ENCODE measurements at places on chromosomes 16 and 17.

DNA sequence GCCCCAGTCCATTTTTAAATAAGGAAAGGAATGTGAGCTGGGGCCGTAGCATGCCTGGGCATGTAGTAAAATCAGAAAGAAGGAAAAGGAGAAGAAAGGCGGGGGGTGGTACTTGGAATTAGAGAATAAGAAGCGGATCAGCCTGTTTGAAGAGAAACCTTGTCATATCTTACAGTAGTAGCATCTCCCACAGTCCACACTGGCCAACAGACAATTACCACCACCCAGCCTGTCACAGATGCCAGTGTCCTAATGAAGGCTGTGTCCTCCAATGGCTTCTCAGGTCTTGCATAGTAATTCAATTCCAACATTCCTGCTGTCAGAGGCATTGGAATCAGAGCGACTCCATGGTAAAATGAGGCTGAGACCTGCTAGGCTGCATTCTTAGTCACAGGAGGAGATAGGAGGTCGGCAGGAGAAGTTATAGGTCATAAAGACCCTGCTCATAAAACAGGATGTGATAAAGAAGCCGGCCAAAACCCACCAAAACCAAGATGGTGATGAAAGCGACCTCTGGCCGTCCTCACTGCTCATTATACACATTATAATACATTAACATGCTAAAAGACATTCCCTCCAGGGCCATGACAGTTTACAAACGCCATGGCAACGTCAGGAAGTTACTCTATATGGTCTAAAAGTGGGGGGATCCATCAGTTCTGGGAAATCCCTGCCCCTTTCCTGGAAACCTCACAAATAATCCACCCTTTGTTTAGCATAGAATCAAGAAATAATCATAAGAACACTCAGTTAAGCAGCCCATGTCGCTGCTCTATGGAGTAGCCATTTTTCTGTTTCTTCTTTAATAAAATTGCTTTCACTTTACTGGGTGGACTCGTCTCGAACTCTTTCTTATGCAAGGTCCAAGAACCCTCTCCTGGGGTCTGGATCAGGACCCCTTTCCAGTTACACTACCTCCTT lies 9.6 kb upstream of the AKAP10 start:
- no peak for DNase-seq

DNA sequence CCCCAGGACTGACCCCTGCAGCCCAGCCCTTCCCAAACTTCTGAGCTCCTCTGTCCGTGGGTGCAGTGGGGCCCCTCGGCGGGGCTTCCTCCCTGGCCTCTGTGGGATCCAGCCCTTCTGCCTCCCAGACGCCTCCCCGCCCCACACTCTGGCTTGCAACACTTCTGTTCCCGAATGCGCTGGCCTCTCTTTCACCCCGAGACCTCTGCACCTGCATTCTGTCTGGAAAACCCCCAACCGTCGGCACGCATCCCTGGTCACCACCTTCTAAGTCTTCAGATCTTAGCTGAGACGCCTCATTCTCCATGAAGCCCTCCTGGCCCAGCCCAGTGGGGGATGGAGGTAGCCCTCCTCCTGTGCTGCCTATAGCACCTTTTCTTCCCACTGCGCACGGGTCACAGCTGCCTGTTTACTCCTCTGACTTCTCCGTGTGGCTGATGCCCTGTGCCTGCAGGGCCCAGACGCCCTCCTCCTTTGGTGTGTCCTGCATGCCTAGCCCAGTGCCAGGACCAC lies 26.4 kb downstream of the TMEM235 start:
- DNase-seq: no peak

DNA sequence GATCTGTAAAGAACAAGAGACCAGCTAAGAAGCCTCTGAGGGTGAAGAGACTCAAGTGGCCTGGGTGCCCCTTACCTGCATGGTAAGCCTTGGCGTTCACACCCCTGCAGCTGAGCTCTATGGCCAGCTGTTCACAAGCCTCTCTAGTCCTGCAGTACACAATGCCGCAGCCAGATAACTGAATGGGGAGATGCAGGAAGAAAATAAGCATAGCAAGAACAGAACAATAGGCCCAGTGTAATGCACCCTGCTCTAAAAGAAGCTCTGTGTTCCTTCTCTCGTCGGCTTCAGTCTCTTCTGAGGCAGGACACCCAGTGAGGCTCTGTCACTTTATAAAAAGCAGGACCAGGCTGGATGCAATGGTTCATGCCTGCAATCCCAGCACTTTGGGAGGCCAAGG lies 5.4 kb downstream of the RECQL5 start:
- peak; percentile 64 for DNase-seq

DNA sequence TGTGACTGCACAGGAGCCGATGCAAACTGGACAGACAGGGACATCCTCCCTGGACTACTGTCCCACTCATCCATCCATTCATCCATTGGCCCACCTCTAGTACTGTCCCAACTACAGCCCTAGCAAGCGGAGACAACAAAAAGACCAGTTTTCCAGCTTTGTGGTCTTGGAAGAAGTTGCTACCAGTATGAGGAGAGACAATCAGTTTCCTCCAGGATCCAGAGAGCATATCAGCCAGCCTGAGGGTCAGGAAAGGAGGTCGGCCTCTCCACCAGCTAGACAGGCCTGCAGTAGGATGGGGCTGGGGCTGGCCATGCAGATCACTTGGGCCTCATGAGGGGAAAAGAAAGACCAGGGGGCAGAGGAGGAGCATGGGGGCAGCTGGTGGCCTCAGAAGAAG lies 16.8 kb downstream of the KRT33A start:
- DNase-seq: no peak

DNA sequence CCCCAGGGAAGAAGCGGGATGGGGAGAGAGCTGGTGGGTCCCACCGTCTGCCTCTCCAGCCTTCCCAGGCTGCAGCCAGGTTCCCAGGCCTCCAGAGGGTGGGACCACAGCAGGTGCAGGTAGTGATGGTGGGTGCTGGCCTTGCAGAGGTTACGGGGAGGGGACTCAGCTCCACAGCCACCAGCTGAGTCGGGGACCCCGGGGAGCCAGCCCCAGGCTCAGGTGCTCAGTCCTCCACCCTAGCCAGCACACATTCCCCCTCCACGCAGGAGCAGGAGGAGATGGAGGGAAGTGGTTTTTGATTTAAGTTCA lies 5.0 kb downstream of the TP53I13 start:
- DNase-seq: no peak

DNA sequence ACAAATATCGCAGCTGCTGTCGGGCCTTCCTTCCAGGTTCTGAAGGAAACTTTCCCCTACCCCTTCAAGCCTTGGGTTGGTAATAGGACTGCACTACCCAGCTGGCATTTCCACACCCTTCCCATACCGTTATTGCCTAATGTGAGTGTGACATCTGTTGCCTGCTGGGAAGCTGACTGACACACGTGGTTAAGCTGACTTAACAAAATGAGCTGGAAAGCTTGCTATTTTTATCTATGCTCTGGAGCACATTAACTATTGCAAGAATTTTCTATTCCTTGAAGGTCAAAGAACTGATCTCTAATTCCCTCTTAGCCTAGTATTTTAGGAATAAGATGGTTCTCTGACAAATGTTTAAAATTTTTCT lies 79.5 kb downstream of the PMP22 start:
- no peak for DNase-seq

GRCh38 chr17:70166615-70167014 lies 2.7 kb upstream of the KCNJ2 start:
- no peak for DNase-seq

GRCh38 chr16:14056970-14057369 lies 14.1 kb upstream of the MRTFB start:
- DNase-seq: no peak

- DNase-seq: no peak
Measured at GRCh38 chr16:89443727-89444084, 46.7 kb downstream of the ANKRD11 start.

DNA sequence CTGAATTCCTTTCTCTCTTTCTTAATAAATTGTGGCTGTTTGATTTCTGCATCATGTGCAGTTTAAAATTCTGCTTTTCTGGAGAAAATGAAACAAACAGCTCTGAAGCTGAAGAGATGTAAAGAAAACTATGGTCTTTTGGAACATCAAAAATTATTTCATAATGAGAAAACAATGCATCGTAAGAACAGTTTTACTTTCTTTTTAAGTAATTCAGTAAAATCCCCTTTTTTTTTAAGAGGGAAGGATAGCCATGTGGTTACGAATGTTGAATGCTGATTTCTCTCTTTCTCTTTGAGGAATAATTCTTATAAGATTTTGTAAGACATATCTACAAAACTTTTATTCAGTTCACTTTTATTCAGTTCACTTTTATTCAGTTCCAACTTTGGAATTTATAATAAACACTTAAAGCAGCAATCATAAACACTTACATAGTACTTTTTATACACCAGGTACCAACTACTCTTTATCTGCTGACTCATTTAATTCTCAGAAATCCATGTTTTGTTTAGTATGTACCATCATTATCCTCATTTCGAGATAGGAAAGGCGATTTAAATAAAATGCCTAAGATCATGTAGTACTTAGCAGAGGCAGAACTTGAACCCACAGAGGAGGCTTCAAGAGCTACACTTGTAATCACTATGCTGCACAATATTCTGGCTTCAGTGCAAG lies 26.6 kb downstream of the CNTNAP4 start:
- no peak for DNase-seq

- DNase-seq: no peak
Measured at GRCh38 chr16:22317625-22318024, 20.4 kb downstream of the POLR3E start.

DNA sequence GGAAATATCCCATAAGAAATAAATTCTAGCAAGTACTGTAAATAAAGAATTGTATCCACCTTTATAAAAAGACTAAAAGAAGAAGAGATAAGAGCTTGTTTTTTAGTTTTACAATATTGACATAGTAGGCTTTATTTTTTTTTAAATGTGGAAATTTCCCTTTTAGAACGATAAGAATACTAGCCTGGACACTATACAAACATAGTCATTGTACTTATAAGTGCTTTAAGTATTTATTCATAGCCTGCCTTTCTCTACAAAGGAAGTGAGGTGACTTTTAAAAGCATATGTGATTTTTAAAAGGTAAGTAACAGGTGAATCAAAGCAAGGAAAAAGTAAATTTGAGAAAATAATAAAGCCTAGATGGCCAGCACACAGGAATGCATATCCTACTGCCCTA lies 17.7 kb downstream of the TOX3 start:
- DNase-seq: no peak

DNA sequence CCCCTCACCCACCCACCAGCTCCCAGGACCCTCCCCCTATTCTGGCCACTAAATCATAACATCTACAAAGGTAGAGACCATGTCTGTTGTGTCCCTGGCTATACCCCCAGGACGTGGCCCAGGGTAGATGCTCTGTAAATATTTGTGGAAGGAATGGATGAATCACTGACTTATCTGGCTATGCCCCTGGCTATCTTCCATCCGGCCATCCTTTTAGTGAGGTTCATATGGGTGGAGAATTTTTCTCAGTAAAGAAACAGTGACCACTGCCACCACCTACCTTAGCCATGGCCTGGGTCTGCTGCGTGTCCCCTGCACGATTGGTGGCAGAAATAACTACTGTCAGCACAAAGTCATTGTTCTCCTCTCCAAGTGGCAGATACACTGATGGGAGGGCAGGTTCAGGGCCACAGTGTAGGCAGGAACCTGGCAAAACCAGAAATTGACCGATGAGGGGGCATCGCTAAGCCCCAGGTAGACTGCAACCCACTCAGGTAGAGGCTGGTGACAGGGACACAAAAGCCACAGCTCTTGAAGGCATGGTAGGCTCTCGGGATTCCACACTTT lies 63.1 kb upstream of the BCO1 start:
- DNase-seq: no peak

GRCh38 chr17:71803656-71804284 lies 317.1 kb upstream of the SOX9 start:
- DNase-seq: no peak

GRCh38 chr16:78500659-78501270 lies 401.3 kb downstream of the WWOX start:
- DNase-seq: no peak

DNA sequence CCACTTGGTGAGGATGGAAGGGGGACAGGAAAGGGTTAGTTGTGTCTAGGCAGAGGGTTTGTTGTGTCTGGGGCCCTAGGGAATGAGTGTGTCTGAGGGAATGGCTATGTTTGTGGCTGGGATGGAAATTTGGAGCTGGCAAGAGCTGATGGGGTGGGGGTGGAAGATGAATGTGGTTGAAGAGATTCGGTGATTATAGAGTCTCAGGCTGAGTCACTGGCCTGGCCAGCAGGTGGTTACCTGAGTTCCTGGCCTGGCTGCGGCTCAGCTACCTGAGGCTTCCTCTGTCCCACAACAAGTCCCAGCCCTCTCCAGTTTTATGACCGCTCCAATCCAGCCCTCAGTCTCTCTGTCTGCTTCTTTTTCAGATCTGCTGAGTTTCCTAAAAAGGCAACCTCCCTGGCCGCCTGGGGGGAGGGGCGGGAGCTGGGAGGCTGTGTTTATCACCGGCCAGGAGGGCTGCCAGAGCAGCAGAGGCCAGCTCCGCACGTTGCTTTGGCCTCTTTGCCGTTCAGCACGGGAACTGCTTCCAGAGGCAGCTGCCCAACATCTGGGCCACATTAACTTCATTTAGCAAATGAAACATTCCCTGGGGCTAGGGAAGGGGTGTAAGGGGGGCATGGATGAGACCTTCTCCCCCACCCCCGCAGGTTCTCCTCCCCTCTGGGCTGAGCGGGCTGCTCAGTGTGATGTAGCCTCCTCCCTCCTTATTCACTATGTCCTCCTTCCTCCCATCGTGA lies 21.8 kb downstream of the ITGB3 start:
- DNase-seq: no peak

GRCh38 chr17:72206376-72206775 lies 85.6 kb downstream of the SOX9 start:
- DNase-seq: no peak

GRCh38 chr16:57529391-57530103 lies 6.8 kb downstream of the CCDC102A start:
- no peak for DNase-seq

- no peak for DNase-seq
Measured at GRCh38 chr16:2213817-2214718, 572 bp downstream of the PGP start.

DNA sequence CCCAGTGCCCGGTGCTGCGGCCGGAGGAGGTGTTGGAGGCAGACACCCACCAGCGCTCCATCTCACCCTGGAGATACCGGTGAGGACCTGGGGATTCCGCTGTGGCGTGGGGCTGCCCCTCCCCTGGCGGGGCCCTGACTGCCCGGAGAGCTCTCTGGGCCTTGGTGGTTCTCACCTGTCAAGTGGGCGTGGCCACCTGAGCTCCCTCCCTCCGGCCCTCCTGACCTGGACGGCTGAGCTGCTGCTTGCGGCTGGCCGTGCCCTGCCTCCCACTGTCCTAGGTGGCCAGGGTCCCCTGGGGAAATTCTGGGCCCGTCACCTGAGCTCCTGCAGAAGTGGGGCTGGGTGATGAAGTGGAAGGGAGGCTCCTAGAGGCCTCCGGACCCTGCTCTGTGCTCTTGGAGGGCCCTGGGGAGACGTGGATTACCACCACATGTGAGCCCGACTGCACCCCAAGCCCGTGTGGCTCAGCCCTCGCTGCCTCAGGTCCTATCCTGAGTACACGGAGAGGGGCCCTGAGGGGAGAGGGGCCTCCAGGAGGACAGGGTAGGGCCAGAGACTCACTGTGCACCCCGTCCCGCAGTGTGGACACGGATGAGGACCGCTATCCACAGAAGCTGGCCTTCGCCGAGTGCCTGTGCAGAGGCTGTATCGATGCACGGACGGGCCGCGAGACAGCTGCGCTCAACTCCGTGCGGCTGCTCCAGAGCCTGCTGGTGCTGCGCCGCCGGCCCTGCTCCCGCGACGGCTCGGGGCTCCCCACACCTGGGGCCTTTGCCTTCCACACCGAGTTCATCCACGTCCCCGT lies 1.1 kb downstream of the IL17C start:
- no peak for DNase-seq

Measured in dorsolateral prefrontal cortex (tissue), 122 donors.